NCI-H460 (cell line): ENCODE measurements at places on chromosomes 12 and 14.

DNA sequence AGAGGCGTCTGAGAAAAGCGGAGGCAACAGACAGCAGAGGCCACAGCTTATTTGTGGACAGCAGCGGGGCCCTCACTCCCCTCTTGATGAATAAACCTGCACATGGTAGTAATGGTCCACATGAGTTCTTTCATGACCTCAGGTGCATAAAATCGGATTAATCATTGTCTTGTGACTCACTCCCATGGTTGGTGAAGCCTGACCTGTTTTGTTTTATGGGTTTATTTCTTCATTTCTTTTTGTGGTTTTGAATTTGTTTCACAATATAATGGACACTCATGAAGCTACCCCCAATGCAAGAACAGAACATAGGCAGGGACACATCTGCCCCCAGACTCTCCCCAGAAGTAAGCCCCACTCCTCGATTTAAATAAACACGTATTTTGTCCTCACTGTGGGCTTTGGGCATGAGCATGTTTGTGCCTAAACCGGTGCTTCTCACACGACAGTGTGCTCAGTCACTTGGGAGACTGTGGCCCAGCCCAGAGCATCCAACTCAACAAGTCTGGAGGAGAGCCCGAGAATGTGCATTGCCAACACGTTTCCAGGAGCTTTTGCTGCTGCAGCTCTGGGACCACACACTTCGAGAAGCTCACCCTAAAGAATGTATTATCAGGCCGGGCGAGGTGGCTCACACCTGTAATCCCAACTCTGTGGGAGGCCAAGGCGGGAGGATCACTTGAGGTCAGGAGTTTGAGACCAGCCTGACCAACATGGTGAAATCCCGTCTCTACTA lies 116.1 kb downstream of the SCARB1 start:
- no peak for DNase-seq

DNA sequence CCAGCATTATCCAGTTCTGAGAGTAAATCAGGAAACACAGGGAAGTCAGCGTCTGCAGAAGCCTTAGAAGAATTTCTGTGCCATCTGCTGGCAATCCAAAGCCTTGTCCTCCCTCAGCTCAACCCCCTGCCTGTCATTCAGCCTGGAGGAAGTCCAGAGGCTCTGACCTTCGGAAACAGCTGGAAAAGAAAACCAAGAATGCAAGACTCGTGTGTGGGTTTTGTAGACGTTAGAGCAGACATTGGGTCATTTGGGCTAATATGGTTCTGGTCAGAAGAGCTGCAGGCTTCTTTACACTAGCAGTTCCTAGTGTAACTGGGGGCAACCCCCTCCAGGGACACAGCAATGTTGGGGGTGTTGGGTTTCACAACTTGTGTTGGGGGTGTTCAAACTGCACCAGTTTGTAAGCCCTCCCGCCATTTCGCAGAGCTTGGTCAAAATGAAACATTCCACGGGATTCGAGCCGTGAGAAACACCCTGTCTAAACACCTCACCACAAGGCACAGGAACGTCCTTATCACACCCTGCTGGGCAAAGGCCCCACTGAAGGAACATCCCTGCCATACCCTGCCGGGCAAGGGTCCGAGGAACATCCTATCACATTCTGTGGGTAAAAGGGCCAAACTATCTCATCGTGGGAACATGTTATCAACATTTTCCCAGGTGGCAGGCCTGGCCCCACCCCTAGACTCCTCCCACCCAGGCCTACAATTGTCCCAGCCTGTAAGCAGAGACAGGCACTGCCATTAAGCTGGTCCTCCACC lies 21.0 kb upstream of the SERPINA4 start:
- no peak for DNase-seq

DNA sequence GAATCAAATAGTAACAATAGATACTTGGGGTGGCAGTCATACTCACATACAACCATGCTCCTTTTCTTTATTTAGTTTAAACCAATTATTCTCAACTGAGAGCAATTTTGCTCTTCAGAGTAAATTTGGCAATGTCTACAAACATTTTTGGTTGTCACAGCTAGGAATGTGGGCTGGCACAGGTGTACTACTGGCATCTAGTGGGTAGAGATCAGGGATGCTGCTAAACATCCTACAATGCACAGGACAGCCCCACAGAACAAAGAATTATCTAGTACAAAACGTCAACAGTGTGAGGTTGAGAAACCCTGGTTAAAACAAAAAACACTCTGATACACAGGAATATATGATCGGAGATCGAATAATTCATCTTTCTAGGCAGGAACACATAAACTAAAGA lies 186.5 kb downstream of the NELL2 start:
- no peak for DNase-seq

DNA sequence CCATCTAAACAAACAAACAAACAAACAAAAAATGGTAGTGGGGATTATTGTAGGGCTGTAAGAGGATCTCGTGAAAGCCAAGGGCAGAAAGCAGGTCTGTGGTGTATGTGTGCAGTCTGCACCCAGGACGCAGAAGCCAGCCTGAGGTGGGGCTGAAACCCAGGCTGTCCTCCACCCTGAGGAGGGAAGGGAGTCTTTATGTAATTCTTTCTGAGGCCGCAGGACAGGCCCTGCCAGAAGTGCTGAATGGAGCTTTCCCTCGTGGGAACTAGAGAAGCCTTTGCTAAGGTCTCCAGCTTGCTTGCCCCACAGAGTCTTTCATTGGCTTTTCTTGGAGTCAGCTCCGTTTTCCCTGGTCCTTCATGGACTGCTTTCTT lies 27.7 kb downstream of the SLC17A8 start:
- no peak for DNase-seq

GRCh38 chr12:60830381-60830780 lies 1234.6 kb downstream of the SLC16A7 start:
- no peak for DNase-seq

GRCh38 chr12:19683178-19683927 lies 244.1 kb downstream of the AEBP2 start:
- peak; percentile 7 for DNase-seq

DNA sequence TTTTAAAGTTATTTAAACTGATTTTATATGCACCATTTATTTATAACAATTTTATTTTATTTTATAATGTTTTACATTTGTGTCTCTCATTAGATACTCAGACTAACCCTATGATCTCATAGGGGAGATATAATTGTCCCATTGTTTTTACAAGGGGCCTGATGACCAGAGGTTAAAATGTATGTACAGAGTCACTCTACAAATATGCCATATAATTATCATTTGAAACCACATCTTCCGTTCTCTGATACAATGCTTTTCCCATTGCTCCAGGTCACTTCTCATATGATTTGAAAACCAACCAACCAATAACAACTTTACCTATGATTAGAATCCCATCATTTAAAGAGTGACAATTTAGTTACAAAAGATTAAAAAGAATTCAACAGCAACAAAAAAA lies 137.8 kb downstream of the GPHN start:
- no peak for DNase-seq

GRCh38 chr12:32444895-32445294 lies 45.5 kb downstream of the FGD4 start:
- DNase-seq: peak; percentile 53

DNA sequence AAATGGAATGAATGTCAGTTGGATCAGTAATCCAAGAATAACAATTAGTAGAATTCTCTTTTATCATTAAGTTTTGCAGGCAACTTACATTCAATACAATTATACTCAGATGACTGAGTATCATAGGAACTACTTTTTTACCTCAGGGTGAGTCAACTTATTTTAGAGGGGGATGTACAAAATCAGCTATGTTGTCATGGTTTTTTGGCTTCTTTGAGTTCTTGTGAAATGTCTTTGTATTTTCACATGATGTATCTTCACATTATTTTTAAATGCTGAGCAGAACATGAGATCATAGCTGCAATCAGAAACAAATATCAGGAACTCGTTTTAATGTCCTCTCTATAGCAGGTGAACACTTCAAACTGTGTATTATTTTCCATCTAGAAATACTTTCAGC lies 65.3 kb upstream of the PTPRR start:
- no peak for DNase-seq

DNA sequence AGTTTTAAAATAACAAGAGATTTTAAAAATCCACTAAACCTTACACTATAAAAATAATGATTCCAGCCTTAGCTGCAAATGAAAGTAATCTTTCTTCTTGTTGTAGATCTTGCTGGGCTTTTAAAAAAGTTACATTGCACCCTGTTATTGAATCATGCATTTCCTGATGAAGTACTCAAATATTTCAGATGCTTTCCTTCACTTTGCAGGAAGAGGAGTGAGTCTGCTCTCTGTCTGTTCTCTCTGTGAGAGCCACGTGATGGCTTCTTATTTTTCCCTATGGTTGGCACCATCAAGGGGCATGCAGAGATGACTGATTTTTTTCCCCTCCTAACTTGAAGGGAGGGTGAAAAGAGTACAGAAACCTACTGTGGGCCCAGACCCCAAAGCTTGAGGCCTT lies 262.7 kb downstream of the ATP23 start:
- DNase-seq: no peak

DNA sequence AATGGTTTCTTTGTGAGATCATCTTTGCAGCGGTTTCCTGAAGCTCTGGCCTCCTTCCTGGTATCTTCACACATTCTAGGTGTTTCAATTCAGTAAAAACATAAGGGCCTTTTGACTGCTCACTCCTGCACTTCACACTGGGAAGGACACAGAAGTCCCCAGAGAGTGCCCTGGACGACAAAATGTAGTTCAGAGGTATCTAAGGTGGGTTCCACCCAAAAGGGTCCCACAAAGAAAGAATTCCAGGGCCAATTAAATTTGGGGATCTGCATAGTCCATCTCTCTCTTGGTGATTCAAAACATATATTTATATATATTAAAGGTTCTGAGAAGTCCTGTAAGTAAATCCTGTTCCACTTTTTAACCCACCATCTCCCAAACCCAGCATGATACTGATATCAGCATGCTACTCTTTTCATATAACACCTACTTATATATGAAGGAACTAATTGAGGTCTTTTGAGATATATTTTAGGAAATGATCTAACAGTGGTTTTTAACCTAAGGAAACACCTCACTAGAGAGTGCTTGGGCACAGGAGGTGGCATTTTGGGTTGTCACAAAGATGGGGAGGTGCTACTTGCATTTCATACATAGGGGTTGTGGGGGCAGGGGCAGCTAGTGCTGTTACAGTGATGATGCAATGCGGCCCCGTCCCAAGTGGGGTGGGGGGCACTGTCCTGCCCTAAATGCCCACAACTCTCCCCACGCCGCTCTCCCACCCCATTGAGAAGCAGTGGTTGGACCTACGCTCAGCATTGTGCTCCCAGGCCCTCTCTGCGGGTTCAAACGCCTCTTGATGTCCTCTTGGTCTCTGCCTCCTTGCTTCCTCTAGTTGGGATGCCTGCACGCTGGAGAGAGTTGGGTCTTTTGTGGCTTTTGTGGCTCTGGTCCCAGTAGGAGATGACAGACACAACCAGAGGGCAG lies 109.4 kb downstream of the ARF6 start:
- DNase-seq: no peak

GRCh38 chr14:70999117-70999516 lies 91.9 kb downstream of the PCNX1 start:
- no peak for DNase-seq

- DNase-seq: no peak
Measured at GRCh38 chr14:29716150-29716549, 211.5 kb downstream of the PRKD1 start.

DNA sequence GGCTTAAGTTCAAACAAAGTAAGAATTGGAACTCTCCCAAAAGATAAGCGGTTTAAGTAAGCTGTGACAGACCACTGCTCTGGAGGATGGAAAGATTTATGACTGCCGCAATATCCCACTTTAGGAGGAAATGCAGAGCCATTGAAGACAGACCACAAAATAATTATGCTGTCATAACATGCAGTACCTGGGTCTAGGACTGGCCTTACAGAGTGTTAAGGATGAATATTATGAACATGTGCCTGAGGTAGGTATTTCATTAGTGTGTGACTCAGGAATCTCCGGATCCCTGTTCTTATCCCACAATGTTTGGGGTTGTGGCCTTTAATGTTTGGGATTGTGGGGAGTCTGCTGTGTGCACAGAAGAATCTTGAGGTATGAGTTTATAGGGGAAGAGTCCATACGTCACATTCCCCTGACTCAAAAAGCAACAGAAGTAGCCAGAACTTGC lies 114.9 kb downstream of the SAMD4A start:
- DNase-seq: no peak

DNA sequence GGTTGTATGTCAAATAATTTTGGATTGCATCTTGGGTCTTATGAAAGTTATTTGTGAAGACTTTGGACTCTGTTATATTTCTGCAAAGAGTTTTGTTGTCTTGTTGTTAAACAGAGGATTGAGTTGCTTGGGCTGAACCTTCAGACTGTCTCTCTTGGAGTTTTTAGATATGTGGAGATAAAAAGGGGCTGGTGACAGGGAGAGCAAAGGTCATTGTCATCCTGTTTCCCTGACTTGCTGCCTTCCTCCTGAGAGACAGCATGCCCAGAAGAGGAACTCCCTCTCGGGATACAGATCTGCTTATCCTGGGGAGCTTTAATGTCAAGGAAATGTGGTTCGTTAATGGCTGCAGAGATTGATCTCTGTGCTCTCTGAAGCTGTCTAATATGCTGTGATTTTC lies 47.6 kb upstream of the RFLNA start:
- DNase-seq: no peak

DNA sequence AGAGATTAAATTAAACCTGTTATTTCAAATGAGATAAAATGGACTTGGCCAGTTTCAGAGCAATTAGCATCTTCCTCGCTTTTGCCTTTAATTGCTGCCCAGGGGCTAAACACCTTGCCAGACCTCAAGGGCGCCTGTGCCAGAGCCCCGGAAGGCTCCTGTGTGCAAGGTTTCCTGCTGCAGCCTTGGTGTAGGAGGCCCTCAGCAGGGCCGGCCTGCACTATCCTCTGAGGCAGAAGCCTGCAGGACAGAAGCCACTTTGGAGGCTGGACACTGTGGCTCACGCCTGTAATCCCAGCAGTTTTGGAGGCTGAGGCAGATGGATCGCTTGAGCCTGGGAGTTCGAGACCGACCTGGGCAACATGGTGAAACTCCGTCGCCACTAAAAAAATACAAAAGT lies 150.4 kb downstream of the CALM1 start:
- DNase-seq: no peak

GRCh38 chr14:35470755-35471154 lies 63.2 kb upstream of the INSM2 start:
- DNase-seq: no peak

DNA sequence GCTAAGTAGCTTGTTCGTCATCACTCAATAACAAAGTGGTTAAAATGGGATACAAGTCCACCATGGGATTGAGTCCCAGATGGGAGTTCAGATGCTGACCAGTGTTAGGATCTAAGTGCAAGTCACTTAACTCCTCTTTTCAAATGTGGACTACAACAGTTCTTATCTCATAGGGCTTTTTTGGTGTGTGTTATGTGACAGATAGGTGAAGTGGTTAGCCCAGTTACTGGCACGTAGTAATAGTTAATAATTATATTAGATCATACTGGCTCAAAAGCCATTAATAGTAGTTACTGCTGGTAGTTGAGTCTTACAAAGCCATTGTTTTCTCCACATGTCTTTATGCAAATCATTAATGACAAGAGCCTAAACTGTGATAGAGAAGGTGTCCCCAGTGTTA lies 73.2 kb downstream of the RCOR1 start:
- no peak for DNase-seq

DNA sequence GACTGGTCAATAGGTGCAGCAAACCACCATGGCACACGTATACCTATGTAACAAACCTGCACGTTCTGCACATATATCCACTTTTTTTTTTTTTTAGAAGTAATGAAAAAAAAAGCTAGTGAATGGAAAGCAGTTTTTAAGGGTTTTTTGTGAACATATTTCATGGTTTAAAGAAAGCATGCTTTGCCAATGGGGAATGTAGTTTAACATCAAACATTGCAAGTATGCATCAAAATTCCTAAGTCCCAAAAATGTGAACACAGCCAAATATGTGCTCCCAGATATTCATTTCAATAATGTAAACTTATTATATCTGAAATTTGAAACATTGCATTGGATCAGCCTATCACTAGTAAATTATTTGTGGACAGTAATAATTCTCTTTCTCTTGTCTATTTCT lies 710.4 kb upstream of the FLRT2 start:
- no peak for DNase-seq
